ENCODE measurements at places on chromosomes 5 and 9.

DNA sequence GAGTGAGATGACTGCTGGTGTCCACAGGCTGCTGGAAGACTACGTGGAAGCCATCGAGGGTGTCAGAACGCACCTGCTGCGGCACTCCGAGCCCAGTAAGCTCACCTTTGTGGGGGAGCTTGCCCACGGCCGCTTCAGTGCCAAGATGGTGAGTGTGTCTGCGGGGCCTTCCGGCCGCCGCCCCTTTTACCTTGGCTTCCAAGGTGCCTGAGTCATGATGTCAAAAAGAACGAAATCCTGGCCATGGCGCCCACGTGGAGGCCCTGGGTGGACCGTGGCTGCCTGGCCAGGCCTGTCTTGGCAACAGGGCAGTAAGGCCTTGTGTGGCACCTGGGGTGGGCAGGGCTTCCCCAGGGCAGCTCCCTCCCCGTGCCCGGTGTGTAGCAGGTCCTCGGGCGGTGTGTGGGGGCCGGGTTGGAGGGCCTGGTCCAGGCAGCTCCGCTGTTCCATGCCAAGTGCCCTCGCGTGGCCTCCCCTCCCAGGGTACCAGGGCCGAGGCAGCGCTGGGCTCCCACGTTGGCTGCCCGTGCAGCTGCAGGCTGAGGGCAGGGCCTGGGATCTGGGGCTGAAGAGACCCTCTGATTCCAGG lies 7.8 kb downstream of the DPP7 start:
- no peak for DNase-seq

DNA sequence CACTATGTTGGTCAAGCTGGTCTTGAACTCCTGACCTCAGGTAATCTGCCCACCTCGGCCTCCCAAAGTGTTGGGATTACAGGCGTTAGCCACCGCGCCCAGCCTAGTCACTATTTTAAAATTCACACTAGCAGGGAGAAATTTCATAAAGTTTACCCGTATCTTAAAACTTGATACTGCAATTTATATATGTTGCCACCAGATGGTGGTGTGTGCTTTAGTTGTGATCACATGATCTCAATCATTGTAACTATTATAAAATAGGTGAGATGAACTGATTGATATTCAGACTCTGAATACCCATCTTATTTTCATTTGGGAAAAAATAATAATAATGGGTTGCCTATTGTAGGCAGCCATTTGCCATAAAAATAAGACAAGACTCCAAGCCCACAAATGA lies 1330.4 kb upstream of the WWC1 start:
- DNase-seq, result peak; percentile 17

- DNase-seq, result no peak
Observed at GRCh38 chr9:136114610-136115009, 4.1 kb downstream of the TMEM250 start.

DNA sequence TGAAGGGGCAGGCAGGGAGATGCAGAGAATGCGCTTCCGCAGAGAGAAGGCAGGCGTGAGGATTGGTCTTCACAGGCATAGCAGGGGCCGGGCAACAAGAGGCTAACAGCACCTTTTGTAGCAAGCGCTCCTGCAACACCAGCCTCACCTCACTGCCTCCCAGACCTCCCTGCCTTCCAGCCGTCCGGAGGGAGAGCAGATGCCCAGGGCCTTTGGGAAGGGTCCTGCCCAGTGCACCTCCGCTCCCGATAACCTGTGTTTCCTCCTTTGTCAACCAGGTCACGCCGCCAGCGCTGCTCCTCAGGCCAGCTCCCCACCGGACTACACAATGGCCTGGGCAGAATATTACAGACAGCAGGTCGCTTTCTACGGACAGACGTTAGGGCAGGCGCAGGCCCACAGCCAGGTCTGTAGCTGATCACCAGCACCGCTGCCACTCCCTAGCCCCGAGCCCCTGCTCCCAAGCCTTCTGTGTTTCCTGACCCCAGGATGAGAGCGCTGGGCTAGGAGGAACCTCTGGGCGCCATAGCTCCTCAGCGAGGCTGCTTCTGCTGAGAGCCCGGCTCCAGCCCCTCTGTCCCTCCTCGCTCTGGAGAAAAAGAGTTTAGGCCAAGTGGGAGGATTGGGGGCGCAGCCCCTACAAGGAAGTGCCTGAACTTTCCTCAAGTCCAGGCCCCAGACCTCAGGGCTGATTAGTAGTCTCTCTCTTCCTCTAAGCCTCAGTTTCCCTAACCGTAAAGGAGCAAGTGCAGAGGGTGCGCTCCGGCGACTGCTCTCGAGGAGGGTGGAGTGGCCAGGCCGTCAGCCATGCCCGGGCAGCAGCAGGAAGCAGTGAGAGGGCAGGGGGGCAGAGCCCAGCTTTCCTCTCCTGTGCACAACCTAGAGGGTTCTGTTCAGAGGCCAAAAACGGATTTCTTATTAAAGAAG lies 28.4 kb upstream of the PRDM12 start:
- DNase-seq, result no peak

GRCh38 chr5:33840927-33841547 lies 50.8 kb downstream of the ADAMTS12 start:
- DNase-seq, result no peak

DNA sequence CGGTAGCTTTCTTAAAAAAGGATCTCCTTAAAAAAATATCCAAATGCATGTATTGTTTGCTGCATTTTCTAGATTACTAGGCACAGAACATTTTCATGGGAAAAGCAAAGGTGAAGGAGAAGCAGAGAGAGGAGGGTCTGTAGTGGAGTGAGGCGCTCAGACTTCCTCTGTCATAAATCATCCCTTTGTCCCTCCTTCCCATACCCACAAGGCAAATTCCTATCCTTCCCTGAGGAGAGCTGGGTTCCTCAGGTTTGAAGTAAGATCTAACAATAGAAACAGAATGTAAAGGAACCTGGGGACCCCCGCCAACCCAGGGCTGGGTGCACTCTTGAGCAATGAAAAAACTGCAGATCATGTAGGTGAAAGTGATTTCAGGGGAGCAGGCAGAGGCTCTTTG lies 149.2 kb upstream of the ANKH start:
- no peak for DNase-seq

GRCh38 chr5:43461066-43461465 lies 22.6 kb downstream of the TMEM267 start:
- DNase-seq, result no peak

DNA sequence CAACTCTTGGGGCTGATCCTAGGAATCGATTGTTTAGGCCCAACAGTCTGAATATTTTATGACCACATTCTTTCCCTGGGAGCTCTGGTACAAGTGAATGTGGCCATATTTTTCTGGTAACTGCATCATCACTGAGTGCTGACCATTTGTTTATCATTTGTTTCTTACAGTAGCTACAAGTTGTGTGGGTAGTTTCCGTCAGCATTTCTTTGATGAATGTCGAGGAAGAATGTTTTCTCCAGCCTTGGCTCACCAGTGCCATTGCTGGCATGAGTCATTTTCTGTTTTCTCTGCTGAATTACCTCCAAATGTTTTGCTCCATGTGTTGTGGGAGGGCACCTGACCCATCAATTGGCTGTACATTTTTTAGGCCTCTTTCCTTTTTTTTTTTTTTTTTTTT lies 14.1 kb upstream of the CARD19 start:
- no peak for DNase-seq

Measured in RCC 7860 (cell line).